ENCODE measurements at places on chromosomes 12 and 14.

GRCh38 chr12:2329661-2330210 is 276.9 kb downstream of the CACNA1C start:
- no peak for DNase-seq

DNA sequence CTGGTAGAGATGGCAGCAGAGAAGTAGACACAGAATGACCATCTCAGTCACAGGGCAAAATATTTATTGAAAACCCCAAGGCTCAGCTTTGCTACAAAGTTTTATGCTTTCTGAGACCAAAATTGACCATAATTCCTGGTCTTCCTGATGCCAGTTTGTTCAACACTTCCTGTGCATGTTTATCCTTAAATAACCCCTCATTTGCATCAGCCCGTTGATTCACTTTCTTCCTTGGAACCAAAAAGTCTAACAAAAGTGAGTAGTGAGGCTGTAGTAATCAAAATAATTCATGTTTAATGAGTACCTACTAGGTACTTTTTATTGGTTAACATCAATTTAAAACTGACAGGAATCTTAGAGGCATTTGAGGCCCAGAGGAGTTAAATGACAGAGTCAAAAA is 51.7 kb downstream of the TRHDE start:
- DNase-seq: no peak

DNA sequence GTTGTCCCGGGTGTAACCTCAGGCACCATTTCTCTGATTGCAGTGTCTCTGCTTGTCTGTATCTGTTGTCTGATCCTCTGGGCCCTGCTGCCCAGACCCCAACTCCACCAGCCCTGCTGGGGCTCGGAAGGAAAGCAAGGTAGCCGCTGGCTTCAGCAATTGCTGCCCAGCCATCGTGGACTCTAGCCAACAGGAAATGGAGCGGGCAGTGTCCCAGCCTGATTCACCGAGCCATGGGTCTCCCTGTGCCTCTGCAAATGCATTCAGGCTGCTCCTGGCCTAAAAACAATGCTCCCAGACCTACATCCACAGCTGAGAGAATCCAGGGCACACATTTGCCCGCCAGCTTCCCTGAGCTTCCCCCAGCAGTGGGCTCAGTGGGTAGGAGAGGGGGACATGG is 9.2 kb downstream of the TUNAR start:
- DNase-seq: no peak

- no peak for DNase-seq
These were observed 138.8 kb upstream of the RASSF8 start for GRCh38 chr12:25819691-25820090.

DNA sequence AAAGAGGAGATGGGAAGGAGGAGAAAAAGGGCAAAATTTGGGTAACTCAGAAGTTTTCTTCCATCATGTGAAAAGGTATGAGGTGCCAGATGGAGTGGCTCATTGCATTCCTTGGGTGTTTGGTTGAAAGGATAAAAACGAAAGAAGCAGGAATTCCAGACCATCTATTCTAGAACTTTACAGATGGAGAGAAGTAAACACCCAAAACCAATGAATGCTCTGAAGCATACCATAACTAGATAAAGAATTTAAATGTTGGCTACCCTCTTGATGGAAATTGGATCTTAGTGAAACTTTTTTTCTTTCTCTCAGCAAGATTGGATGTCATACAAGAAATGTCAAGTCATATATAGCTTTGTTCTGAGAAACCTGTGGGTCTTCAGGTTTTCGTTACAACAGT is 175.6 kb upstream of the FAR2 start:
- no peak for DNase-seq

GRCh38 chr14:88919502-88919901 is 95.1 kb downstream of the TTC8 start:
- DNase-seq: no peak

DNA sequence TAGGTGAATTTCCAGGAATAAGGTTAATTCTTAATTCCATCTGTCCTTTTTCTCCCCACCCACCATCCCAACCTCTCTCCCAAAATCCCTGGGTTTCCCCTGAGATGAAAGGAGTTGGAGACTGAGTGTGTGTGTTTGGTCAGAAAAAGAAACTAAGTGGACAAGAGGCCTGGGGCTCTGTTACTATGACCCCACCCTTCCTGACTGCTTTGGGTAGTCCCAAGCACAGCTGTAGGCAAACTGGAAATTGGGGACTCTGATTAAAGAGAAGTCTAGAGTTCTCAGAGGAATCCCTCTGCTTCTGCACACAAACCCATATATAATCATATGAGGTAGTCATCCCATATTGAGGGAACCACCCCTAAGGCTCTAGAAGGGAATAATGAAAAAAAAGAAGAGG is 7.0 kb upstream of the HOXC12 start:
- DNase-seq: no peak

DNA sequence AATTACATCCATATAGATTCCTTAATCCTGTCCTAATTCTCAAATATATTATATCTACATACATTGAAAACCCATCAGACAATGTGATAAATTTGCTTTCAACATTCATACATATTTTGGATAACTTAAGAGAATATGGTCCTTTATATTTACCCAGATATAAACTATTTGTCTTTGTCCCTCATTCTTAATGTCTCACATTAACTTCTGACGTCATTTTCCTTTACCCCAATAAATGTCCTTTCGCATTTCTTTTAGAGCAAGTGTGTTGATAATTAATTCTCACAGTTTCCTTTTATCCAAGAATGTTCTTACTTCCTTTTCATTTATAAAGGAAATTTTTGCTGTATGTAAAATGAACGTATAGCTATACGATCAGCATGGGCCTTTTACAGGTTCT is 12.6 kb upstream of the PTPRR start:
- no peak for DNase-seq

DNA sequence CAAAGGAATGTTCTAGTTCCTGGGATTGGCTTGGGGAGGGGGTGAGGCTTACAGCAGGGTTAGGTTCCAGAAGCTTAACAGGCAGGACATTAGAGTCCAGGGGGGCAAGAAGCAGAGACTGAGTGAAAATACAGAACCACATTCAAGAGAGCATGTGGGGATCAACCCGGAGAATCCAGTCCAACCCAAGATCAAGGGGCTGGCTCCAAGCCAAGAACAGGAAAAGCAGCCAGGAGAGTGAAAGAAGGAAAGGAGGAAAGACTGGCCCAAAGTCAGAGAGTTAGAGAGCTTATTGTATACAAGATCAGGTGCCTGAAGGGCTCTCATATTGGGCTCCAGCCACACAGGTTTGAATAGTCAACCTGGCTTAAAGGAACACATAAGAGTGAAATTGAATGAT is 190.3 kb upstream of the CDKN3 start:
- no peak for DNase-seq

DNA sequence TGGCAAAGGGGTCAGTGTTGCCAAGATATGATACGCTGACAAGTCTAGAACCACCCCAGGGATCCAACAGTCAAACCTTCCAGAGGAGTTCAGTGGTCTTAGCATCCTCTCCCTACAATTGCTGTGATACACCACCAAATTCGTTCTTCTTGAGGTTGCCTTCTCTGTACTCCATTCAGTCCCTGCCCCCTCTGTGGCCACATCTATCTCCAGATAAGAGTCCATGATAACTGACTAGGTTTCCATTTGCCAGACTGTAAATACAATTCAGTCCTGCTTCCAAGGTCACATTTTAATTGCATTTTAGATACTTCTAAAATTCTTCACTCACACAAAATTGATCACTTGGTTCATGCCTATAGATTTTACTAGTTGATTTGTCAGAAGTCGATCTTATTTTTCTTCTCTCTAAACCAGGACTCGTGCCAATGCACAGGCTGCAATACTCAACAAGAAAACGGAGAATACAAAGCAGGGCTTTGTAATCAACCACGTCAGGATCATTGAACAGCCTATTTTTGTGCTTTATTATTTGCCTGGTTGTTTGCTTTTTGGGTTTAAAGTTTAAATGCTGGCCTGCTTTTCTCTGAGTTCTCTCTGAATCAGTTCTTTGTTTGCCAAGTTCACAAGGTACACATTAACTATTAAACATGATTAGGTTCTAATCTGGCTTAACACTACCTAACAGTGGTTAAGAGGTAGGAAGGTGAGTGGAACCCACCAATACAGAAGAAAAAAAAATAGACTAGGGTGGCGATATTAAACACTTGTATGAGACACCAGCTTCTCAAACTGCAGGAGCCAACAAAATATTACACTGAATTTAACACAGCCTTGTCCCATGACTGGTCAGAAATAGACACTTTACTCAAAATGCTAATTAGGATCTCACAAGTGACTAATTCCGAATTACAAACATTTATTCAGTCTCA is 5.3 kb upstream of the TSPAN8 start:
- DNase-seq: no peak

- DNase-seq: no peak
These were observed 34.0 kb downstream of the CD9 start for GRCh38 chr12:6234214-6234613.

GRCh38 chr12:84183576-84183975 is 729.0 kb downstream of the SLC6A15 start:
- no peak for DNase-seq

DNA sequence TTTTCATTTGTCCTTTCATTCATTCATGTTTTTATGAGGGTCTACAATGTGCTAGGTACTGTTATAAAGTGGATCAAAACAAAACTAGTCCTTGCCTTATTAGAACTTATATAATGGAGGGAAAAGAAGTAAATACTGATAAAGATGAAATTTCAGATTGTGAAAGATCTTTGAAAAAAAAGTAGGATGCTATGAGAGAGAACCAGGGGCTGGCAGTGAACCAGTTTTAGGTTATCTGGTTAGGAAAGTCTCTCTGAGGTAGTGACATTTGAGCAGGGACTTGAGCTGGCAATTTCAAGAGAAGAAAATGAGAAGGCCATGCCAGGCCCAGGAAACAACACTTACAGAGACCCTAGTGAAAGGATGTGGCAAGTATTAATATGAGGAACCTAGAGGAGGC is 57.3 kb upstream of the E2F7 start:
- DNase-seq: no peak

GRCh38 chr14:50601394-50601793 is 41.4 kb downstream of the ATL1 start:
- DNase-seq: no peak

DNA sequence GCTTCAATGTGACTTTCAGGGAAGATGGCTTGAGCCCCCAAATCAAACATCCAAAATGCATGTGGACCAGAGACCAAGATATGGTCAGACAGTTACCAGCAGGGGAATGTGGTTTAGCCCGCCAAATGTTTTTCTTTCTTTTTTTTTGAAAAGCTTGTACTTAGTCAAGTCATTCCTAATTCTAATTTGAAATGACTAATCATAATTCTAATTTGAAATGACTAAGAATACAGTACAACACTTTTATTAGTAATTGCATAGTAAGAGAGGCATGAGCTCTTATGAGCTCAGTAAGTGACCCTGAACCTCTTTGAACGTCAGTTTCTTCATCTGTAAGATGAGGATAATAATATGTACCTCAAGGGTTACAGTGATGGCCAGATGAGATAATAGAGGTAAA is 72.4 kb downstream of the HECTD4 start:
- DNase-seq: no peak
